Astrocyte of the cerebellum (primary cell): ENCODE measurements at places on chromosomes 16 and 17.

- DNase-seq, result no peak
Observed at GRCh38 chr16:26583803-26584202, 482.9 kb upstream of the C16orf82 start.

DNA sequence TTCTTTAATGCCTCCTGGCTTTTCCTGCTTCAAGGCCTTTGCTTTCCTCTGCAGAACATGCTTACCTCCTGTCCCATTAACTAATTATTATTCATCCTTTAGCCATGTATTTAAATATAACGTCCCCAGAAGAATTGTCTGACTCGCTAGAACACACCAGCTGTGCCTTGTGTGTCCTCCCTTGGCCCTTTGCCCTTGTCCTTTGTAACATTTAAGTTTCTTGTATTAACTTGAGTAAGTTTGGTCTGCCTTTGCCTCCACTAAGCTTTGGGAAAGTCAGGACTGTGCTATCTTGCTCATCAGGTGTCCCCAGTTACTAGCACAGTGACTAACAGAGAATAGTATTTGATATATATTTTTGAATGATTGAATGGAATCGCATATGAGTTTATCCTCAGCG lies 29.6 kb upstream of the ABCA9 start:
- no peak for DNase-seq

DNA sequence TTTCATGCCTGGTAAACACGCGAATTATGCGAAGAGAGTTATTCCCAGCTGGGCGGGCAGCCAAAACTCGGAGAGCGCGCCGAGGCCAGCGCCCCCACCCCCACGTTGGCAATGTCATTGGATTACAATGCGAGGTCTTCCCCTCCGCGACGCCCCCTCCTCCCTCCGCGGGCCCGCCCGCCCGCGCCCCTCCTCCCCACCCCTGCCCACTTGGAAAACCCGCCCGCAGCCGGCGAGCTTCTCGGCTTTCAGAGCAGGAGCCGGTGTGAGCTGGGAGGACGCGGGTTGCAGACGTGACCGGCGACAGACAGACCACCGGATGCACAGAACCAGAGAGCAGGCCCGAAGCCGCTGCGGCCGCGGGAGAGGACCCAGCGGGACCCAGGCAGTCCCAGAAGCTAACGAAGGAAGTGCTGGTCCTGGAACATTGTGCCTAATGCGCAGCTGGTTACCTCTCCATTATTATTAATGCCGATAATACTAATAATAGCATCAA lies 4.0 kb downstream of the NOG start:
- DNase-seq, result no peak

- DNase-seq, result no peak
Observed at GRCh38 chr17:31609996-31610910, 218.8 kb downstream of the RAB11FIP4 start.

DNA sequence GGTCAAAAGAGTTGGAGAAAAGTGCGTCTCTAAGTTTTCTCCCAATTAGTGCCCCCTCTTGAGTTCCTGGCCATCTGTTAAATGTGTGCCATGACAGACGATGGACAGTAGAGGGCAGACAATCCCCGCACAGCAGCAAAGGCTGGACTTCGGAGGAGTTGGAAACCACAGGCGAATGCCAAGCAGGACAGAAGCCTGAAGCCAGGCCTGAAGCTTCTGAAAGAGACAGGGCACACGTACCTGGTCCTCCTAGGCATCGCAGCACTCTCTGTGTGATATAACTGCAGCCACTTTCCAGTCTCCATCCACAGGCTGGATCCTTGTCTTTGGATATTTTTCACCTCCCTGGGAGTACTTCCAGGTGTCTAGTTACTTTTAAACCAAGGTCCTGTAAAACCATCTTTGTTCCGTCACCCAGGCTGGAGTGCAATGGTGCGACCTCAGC lies 14.5 kb downstream of the C17orf100 start:
- DNase-seq, result peak; percentile 74

DNA sequence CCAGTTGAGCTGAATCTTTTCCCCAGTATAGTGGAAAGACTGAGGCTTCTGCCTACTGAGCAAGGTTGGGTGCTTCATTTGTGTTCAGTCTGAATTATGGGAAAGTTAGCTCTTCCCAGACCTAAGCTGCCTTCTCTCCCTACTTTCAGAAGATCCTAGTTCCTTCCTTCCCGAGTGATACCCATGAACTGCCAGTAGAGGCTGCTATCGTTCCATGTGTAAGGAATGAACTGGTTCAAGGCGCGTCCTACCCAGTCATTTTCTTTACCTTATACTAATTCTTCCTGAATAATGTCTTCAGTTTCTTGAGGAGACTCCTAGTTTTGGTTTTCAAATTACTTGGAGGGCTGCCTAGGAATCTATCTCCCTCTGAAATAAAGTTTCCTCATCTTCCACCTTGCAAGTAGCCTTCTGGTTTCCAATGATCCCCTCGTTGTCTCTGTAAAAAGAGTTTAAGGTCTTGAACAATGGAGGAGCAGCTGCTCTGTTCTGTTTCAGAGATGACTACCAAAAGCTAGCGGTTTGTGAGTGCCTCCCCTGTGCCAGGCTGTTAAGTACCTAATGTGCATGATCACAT lies 934 bp upstream of the AOC2 start:
- DNase-seq, result peak; percentile 62

GRCh38 chr17:4163951-4164350 lies 21.0 kb downstream of the CYB5D2 start:
- no peak for DNase-seq

DNA sequence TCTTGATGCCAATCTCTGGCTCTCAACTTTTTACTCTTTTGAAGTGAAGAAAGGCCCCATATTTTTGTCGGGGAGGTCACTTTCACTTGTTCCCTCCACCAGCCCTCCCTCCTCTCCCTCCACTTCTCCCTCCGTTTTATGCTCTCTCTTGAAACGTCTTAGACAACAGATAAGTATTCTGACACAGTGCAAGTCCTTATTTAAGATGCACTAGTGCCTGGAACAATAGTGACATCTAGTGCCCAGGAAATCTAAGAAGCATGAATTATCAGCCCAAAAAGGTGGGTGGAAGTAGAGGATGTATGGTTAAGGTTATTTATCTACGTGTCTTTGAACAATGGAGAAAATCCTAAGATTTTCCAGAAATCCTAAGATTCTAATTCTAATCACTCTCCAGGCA lies 17.9 kb downstream of the PSME3IP1 start:
- DNase-seq, result peak; percentile 70

DNA sequence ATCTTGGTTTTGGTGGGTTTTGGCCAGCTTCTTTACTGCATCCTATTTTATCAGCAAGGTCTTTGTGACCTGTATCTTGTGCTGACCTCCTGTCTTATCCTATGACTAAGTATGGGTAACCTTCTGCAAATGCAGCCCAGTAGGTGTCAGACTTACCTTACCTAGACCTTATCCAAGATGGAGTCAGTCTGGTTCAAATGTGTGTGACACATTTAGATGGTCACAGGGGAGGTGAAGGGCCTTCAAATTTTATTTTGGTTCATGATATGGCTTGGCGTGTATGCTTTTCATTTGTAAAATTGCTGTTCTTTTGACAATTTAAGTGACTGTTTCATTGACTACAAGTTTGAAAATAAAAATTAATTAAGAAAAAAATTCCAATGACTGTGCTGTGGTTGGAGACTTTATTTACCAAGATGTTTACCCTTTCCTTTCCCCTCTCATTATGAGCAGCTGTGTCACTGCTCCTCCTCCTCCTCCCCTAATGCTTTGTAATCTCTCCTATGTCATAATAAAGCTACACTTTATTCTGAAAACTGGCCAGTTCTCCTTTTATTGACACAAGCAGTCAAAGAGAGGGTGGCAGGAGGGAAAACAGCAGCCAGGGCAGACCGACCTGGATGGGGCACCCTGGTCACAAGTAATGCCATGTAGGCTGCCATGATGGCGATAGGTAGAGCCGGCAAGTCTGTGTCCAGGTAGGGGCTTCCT lies 49.4 kb downstream of the TNFRSF13B start:
- DNase-seq, result no peak

GRCh38 chr17:13513039-13513405 lies 88.7 kb downstream of the HS3ST3A1 start:
- DNase-seq, result no peak

GRCh38 chr17:71963351-71963750 lies 157.5 kb upstream of the SOX9 start:
- no peak for DNase-seq

GRCh38 chr16:85188822-85189672 lies 76.8 kb upstream of the CIBAR2 start:
- DNase-seq, result no peak

- no peak for DNase-seq
Observed at GRCh38 chr17:1123393-1123831, 56.4 kb downstream of the ABR start.

GRCh38 chr16:84942786-84943185 lies 68.5 kb downstream of the ZDHHC7 start:
- DNase-seq, result no peak

- peak; percentile 39 for DNase-seq
Observed at GRCh38 chr16:29995324-29995910, at the start of gene HIRIP3. Gene HIRIP3, minus strand, starts transcription at chr16:29995617. Its CDS starts 12 bp downstream, at chr16:29995605.

GRCh38 chr17:27798376-27798775 lies 2.0 kb downstream of the NOS2 start:
- no peak for DNase-seq

DNA sequence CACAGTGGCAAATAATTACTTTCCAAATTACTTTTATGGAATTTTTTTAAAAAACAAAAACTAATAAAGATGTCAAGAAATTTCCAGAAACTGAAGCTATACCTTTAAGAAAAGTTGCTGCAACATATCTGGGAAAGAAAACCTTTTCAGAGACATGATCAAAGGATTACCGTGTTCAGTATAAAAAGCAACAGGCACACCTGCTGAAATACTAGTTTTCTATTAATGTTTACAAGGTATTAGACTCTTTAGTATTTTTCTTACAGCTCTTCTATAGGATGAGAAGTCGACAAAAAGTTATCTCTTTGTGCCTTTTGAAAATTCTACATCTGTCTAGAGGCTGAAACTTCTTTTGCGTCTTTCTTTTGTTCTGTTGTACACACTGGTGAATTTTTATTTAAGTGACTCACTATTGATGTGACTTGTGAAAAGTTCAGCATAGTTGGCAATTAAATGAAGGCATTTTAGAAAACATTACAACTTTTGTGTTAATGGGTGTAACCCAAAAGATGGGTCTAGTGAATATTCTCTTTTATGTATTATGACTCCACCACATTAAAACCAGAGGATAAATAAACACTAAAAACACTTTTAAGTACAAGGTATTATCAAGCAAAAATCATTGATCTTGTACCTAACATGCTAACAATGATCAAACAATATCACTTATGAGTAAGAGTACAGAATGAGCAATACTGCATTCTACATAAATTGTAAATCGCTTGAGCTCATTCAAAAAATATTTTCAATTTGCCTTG lies 23.8 kb downstream of the NACA2 start:
- no peak for DNase-seq

GRCh38 chr17:28119046-28119445 lies 76.6 kb downstream of the NLK start:
- DNase-seq, result no peak

DNA sequence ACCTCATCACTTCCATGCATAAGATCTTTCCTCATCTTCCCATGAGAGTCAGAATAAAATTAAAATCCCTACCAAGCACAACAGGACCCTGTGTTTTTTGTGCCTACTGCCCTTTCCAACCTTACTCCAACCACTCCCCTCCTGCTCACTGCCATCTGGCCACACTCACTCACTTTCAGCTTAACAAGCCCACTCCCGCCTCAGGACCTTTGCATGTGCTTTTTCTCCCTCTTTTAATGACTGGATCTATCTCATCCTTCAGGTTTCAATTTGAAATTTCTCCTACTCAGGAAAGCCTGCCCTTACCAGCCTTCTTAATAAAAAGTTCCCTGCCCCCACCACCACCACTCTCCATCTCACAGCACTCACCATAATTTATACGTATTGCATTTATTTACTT lies 14.7 kb downstream of the C17orf67 start:
- DNase-seq, result no peak

DNA sequence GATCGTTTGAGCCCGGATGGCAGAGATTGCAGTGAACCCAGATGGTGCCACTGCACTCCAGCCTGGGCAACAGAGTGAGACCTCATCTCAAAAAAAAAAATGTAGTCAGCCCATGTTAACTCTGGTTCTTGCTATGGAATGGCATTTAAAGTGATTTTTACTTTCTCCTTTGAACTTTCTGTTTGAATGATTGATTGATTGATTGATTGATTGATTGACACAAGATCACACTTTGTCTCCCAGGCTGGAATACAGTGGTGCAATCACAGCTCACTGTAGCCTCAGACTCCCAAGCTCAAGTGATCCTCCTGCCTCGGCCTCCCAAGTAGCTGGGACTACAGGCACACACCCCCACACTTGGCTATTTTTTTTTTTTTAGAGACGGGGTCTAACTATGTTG lies 17.0 kb downstream of the SMTNL2 start:
- DNase-seq, result no peak

DNA sequence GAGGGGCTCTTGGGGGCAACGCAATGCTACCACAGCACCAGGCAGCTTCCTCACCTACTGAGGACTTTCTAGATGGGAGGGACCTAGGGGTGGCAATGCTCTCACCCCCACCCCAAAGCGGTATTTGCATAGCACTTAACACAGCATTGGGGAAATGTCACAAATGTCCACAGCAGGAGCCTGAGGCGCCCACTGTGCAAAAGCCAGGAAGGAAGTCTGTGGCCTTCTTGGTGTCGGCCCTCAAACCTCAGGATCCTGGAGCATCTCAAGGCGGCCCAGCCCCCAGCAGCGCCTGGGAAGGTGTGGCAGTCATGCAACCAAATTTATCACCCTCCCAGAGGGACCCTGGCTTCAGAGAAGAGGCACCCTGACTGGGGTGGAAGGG lies 45.3 kb downstream of the WNT3 start:
- no peak for DNase-seq

GRCh38 chr17:47622180-47622549 lies 27.6 kb upstream of the KPNB1 start:
- no peak for DNase-seq

DNA sequence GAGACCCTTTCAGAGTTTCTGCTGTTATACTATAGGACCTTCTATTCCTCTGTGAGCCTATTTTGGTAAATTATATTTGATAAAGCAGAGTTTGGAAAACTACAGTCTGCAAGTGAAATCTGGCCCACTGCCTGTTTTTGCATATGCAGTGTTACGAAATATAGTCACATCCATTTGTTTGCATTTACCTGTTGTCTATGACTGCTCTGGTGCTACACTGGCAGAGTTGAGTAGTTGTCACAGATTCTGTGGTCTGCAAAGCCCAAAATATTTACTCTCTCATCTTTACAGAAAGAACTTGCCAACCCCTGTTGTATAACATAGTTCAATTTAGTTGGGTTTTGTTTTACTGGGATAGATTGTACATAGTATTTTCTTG lies 42.3 kb downstream of the TNRC6A start:
- no peak for DNase-seq
